CD4-positive, alpha-beta T cell treated with Interleukin-21 for 1 hour (primary cell): ENCODE measurements at places on chromosomes 5 and 9.

- no peak for DNase-seq
Measured at GRCh38 chr9:71910650-71911060, 338 bp downstream of the ABHD17B start.

GRCh38 chr5:126562823-126563222 lies 32.2 kb downstream of the ALDH7A1 start:
- no peak for DNase-seq

DNA sequence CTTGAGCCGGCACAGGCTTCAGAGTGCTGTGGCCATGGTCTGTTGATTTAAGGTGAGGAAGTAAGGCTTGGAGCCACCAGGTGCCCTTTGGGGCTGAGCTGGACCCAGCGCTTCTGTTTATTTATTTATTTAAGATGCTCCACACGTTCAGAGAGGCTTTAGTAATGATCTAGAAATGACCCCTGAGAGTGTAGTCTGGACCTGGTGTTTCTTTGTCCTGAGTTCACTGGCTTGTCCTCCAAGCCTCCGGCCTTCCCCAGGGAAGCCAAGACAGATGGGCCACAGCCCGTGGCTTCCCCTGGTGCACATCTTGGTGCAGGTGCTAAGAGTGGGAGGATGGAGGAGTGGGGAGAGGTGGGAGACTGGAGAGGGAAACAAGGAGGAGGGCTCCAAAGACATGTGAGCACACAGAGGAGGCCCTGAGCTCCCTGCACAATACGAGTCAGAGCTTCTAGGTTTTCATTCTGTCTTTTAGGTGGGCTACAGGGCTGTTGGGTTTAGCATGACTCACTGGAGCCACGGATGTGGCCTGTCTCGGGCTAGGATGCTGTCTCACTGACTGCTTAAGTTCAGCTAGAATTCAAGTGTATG lies 56.9 kb downstream of the AHRR start:
- DNase-seq = no peak

DNA sequence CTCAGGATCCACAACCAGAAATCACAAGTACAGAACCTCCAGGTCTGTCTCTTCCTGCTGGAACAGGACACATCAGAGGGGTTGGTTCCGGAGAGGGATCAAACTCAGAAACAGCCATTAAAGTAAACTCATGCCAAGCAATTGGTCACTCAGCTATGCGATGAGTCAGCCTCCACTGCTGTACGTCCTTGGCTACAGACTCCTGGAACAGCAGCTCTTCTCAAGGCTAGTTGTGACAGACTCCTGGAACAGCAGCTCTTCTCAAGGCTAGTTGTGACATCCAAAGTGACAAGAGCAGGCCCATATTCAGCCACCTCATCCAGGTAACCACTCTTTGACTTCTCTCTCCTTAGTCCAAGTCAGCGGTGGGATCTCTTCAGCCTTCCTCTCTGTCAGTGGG lies at the start of gene SPINK13:
TSS of gene SPINK13 (plus strand) at position 229 of the 400 bp plus-strand sequence. CDS start 1,279 bp downstream, outside the sequence.
- no peak for DNase-seq

DNA sequence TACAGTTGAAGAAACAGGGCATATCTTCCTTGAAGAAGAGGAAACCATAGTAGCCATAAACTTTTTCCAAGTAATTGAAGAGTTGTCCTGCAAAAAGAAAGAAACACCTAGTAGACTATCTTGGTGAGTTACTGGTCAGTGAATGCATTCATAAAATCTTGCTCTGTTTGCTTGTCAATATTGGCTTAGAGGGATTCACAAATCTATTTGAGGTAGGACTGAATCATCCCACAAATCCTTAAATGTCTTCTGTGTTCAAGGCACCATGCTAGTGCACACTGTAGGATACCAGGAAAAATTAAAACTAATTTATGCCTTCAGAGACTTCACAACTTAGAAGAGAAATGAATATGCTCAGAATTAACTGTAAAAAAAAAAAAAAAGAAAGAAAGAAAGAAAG lies 57.6 kb downstream of the GRAMD2B start:
- DNase-seq = no peak

GRCh38 chr9:30310711-30311110 lies 2073.7 kb upstream of the ACO1 start:
- no peak for DNase-seq

- DNase-seq = no peak
Measured at GRCh38 chr9:128260340-128260739, 15.5 kb downstream of the GOLGA2 start.

GRCh38 chr5:6820851-6821479 lies 107.7 kb downstream of the TENT4A start:
- peak; percentile 47 for DNase-seq

DNA sequence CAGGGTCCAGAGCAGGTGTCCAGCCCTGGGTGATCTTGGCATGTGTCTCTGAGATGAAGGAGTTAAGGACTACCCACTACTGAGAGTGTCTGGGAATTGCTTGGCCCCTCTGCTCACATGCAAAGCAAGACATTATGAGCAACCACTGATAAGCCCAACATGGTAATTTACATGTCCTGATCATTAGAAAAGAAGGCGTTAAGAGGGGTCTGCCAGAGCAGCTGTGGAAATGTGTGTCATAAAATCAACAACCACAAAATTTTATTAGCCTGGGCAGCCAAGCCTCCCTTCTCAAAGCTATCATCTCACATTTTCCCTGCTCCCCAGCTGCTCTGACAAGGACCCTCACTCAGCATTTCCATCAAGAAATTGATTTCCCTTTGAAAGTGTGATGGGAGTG lies 351.0 kb downstream of the SPOCK1 start:
- DNase-seq = no peak

DNA sequence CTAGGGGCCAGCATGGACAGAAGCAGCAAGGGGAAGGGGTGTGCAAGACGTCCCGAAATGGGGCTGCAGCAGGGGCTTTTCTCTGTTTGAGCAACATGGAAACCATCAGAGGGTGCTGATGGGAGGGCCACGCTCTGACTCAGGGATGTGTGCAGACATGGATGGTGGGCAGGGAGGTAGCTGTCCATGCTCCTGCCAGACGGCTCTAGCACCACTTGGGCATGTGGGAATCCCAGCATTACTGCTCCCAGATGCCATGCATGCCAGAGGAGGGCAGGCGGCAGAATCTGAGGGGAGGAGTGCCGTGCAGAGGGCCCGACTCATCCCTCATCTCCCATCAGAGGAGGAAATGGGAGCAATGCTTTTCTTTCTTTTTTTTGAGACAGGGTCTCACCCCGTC lies 45.6 kb upstream of the SLC25A51 start:
- DNase-seq = no peak
